Fibroblast of skin of abdomen (primary cell): ENCODE measurements at places on chromosomes 7 and 10.

DNA sequence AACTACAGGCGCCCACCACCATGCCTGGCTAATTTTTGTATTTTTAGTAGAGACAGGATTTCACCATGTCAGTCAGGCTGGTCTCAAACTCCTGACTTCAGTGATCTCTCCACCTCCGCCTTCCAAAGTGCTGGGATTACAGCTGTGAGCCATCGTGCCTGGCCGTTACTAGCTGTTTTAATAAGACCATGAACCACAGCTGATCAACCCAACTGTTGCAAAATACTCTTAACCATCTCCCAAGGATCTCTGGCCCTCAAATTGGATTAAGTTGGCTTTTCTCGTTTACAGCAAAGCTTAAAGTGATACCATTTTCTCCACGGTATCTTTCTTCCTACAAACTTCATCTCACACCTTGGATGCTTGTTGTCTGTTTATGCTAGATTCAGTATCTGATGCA, 18.3 kb downstream of the ZFAND2A start:
- DNase-seq: no peak

DNA sequence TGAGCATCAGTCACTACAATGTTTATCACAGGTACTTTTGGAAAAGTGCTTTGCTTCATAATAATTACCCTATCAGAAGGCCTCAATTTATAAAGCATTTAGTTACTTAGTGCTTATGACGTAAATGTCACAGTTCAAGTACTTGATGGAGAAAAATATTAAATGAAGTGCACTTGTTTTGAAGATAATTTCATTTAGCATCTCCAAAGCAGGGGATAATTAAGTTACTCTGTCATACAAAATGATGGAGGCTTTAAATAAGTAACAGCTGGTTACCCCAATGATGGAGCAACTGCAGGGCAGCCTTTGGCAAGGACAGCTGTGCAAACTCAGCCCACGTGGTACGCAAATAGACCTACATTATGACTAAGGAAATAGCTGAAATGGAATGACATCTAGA, 768.8 kb downstream of the GRM8 start:
- no peak for DNase-seq

DNA sequence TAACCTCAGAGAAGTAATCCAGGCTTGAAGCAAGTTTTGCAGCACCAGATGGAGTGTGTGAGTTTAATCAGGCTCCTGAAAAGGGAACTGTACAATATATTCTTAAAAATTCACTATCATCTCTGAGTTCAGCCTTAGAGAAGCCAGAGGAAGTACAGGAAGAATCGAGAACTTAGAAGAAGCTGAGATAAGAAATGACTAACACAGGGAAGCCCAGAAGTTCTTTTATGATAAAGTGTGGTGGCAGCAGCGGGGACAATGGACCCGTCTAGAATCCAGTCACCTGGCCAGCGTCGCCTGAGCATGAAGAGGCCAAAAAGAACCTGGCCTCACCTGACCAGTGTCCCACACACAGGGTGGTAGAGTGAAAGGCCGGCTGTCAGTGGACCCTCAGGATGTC, 161.0 kb downstream of the USP6NL start:
- DNase-seq: no peak

DNA sequence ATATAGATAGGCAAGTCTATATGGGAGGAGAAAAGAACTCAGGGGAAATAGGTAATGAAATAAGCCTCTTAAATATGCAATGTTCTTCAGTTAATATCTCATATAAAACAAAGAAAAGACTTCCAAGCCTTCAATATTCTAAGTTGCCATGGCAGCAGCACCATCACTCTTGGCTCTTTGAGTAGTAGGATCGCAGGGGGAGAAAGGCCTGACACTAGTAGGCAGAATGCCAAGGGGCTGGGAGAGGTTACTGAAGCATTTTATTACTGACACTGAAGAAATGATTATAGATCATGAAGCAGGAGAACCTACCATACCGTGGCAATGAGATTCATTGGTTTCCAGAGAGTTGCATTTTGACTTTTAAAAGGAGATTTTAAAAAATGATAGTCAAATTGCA, 193.9 kb downstream of the NXPH1 start:
- no peak for DNase-seq

- no peak for DNase-seq
Measured at GRCh38 chr7:41130561-41131236, 572.2 kb downstream of the INHBA start.

GRCh38 chr10:70476249-70477035, 2.1 kb upstream of the PALD1 start:
- no peak for DNase-seq

DNA sequence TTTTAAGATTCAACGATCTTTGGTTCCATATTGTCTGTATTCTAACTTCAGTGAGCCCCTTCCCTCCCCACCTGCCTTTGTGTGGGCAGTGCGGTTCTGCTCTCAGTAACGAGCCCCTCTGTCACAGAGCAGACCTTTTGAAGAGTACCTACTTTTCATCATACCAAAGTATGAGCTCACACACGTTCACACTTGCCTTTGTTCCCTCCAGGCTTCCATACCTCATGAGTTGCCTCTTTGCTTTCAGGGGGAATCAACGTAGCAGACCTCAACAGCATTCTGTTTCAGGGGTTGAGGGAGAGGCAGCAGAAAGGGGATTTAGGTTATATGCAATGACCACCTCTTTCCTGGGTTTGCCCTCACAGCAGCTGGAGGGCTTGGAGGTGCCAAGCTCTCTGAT, 211.4 kb upstream of the MDFIC start:
- no peak for DNase-seq

- no peak for DNase-seq
Measured at GRCh38 chr10:28242555-28243204, 60.2 kb downstream of the MPP7 start.

GRCh38 chr10:64191286-64191685, 670.1 kb downstream of the REEP3 start:
- no peak for DNase-seq

DNA sequence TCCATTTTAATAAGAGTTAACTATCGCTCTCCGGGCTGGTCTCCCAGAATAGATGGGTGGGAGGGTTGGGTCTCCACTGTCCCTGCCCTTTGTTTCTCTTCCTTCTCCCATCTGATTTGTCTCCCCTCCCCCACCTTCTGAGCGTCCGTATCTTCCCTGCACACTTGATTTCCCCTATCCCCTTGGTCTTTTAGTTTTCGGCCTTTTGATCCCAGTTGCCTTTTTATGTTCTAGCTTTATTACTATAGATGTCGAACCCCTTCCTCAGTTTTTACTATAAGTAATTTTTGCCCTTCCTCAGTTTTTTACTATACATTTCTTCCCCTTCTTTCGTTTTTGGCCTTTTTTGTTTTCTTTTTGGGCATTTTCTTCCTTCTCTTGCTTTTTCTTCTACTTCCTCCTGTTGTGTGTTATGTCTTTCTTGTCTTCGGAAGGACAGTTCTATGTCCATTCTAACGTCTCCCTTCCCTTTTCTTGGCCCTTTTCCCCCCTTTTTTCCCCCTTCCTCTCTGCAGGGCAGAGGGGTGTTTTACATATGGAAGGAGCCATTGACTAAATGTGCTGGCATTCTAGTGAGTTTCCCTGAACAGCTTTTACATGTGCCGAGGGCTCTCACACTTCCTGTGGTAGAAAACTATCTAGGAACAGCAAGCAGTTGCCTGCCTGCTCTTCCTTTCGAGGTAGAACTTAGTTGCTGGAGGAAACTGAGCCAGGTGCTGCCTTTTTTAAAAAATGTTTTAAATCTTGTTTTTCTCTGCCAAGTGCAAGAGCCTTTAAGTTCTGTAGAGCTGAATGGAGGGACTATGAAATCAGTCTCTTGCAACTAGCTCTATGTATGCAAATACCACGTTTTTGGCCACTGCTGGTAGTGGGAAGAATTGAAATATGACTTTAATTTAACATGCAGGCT, 2.8 kb downstream of the TET1 start:
- DNase-seq: peak; percentile 70

DNA sequence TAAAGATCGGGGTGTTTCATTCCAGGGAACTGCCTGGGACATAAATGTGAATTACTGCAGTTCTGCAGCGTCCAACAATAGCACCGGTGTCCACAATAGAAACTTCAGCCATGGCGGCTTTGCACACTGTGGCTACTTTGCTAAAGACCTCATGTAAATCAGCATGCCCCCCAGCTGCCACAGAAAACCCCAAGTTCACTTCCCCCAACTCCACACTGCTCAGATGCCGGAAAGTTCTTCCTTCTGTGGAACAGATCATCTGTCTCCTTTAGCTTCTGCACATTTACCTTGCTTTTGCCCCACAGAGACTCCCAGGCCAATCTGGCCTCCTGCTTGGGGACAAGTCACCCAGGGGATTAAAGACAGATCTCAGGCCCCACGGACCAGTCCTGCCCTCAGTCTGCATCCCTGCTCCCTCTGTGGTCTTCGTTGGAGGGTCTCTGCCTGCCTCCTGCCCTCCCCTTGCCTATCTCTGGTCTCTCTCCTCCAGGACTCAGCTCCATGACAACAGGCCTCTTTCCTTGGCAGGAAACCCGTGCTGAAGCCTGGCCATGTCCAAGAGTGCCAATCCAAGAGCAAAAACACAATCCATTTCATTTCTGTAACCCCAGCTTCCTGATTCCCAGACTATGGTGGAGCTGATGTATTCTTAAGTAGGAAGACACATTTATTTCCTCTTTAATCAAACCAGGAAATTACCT, 403.2 kb downstream of the RPS24 start:
- no peak for DNase-seq

GRCh38 chr7:91289633-91290254, 25.5 kb downstream of the FZD1 start:
- DNase-seq: no peak

DNA sequence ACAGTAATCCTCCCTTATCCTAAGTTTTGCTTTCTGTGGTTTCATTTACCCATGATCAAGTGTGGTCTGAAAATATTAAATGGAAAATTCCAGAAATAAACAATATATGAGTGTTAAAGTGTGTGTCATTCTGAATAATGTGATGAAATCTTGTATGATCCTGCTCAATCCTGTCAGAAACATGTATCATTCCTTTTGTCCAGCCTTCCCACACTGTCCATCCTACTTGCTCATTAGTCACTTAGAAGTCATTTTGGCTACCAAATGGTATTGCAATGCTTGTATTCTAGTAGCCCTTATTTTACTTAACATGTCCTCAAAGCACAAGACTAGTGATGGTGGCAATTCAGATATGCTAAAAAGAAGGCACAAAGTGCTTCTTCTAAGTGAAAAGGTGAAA, 1211.2 kb upstream of the SORCS1 start:
- DNase-seq: peak; percentile 75

GRCh38 chr7:138164804-138165203, 88.5 kb downstream of the AKR1D1 start:
- DNase-seq: no peak

DNA sequence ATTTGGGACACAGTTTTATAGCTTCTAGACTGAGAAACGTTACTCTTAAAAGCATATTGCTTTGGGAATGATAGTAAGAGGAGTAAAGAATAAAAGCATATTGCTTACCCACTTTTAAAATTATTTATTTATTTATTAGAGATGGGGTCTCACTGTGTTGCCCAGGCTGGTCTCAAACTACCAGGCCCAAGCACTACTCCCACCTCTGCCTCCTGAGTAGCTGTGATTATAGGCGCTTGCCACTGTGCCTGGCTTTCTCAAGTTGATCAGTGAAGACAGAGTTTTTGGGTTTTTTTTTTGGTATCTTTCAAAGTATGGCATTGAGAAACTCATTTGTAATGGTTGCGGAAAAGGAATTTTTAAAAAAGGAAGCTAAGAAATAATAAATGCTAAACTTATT, 68.0 kb downstream of the AHCYL2 start:
- no peak for DNase-seq

GRCh38 chr7:123770378-123770777, 21.6 kb upstream of the WASL start:
- no peak for DNase-seq

- no peak for DNase-seq
Measured at GRCh38 chr10:12269056-12269455, 73.1 kb downstream of the CDC123 start.
